HEK293T (cell line): ENCODE measurements at places on chromosomes 2 and 18.
A peak's percentile ranks its signal among the peaks of the same experiment; 100 is the strongest.

DNA sequence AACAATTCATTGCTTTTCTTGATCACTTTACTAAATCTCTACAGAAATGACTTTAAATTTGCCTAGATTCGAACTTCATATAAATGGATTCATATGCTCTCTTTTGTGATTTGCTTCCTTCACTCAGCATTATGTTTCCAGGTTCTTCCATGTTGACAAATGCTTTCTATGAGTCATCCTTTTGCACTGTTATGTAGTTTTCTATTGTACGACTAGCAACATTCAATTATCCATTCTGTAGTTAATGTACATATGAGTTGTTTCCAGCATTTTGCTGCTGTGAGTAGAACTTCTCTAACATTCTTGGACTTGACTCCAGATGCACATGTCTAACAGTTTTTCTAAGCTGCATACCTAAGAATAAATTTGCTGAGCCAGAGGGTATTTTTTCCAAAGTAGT lies 66.5 kb upstream of the NEUROD1 start:
- DNase-seq: no peak

GRCh38 chr2:58633613-58634365 lies 392.7 kb upstream of the FANCL start:
- DNase-seq: no peak

DNA sequence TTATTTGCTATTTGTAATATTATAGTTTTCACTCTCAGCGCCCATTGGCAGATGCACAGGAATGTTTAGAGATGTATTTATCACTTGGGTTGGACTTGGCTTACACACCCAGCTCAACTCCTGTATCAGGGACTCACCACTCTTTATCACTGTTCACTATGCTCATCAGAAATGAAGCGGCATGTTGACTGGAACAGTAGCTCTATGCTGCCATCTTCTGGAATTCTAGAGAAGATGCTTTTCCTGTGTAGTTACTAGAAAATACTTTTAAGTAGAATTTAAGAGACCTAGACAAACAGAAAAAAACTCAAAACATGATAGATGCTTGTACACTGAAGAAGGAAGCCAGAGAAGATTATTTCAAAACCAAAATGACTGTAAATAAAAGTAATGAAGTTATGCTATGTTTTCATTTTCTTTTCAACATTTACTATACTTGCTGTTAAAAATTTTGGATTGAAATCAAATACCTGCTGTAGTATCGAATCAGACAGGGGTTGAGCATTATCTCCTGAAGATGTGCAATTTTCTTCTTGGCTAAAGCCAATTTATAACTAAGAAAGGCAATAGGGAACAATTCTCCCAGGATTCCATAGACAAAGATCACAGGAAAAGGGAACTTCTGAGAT lies 47.4 kb upstream of the NXPH2 start:
- peak; percentile 46 for DNase-seq

DNA sequence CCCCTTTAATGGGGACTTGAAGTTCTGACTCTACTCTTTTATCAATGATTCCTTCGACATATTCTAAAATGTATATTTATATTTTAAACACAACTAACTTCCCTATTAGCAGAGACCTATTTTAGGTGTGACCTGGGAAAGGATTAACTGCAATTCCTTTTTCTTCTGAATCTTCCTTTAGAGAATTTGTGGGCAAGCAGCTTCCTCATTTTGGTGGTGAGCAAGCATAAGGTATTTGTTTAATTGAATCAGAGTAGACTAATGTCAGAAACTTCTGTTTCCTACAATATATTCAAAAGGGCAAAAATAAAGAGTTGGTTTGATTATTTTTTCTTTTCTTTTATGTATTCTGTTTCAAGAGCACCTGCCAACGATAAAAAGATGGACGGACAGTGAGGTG lies 237.0 kb downstream of the IKZF2 start:
- no peak for DNase-seq

DNA sequence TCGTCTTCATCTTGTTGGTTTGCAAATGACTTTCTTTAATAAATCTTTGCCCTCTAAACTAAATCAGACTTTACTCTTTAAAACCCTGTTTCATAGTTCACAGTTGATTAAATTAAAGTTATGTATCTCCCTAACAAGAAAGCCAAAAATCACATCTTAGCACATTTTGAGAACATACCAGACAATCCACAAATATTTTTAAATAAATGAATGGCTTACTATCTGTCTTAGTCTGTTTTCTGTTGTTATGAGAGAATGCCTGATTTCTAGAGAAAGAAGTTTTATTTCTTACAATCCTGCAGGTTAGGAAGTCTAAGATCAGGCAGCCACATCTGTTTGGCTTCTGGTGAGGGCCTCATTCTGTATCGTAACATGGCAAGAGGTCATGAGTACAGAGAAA lies 1090.2 kb upstream of the PIK3C3 start:
- DNase-seq: no peak

- no peak for DNase-seq
These were observed 366.2 kb upstream of the LRRTM1 start for GRCh38 chr2:80670763-80671162.

GRCh38 chr18:4842287-4842686 lies 354.8 kb downstream of the AKAIN1 start:
- DNase-seq: no peak

GRCh38 chr2:101307950-101308431 lies 510 bp downstream of the RNF149 start:
- peak; percentile 38 for DNase-seq

DNA sequence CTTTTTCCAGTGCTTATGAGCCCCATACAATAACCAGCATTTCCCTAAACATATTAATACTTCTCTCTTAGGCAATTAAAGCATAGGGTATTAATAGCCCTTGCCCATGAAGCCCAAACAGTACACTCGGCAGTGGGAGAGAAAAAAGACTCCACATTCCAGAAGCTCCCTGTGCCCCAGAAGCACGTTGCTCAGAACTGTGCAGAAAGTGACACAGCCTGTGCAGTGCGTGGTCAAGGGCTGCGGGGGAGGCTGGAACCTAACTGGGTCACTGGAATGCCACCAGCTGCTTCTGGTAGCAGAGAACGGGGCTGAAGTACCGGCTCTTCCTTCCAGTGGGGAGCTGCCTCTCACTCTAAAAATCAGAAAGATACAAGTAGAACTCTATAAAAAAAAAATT lies 32.7 kb downstream of the EIPR1 start:
- DNase-seq: no peak

DNA sequence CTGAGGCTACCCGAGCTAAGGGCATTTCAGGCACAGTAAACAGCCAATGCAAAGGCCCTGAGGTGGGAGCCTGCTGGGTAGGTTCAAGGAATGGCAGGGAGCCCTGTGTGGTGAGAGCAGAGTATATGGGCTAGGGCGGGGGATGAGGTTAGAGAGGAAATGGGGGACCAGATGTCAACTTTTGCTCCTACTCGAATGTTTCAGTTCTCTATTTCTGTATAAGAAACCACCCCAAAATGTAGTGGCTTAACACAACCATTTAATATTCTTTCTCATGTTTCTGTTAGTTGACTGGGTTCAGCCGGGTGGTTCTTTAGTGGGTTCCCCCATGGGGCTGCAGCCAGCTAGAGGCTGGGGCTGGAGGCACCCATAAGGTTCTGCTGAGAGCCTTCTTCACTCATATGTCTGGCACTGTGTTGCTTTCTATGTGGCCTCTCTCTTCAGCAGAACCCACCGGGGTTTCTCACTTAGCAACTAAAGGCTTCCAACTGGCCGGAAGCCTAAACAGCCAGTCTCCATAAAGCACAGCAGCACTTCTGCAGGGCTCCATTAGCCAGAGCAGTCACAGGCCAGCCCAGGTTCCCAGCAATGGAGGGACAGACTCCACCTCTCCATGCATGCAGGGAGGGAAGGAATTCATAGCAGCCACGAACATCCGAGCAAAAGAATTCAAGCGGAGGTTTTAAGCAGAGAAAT lies 5.6 kb upstream of the ATOH8 start:
- DNase-seq: no peak

DNA sequence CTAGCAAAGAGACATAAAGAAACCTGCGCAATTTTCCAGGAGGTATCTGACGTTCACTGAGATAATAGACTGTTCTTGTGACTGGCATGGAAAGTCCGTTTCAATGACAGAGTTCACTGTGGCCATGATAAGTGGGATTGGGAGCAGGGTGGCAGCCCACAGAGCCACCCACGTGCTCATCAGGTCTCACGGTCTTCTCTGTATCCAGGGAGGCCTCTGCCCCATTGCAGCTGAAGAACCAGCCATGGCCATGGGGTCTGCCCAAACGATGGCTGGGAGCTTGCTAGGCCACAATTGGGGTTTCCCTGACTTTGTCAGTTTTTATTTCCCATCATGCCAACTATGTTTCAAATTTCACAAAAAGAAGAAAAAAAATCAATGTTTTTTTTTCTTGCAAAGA lies 57.2 kb downstream of the PDCL3 start:
- DNase-seq: no peak

- no peak for DNase-seq
These were observed 89.5 kb downstream of the ZFP36L2 start for GRCh38 chr2:43136876-43137275.

DNA sequence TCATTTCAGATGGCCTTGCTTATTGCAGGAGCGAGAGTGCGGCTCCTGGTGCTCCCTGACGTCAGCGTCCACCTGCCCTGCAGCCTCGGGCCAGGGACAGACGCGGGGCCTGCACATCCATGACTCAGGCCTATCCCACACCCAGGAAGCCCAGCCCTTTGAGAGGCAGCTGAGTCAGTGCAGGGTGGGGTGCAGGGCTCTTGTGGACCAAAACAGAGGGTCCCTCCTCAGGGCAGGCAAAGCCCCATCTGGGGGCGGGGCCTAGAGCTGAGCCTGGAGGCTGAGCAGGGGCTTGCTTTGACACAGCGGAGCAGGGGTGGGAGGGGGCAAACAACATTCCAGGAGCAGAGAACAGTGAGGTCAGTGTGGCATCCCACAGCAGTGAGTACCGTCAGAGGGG lies 7.7 kb upstream of the ARHGEF4 start:
- DNase-seq: no peak

- no peak for DNase-seq
These were observed 47.4 kb upstream of the RAPH1 start for GRCh38 chr2:203582468-203582867.

DNA sequence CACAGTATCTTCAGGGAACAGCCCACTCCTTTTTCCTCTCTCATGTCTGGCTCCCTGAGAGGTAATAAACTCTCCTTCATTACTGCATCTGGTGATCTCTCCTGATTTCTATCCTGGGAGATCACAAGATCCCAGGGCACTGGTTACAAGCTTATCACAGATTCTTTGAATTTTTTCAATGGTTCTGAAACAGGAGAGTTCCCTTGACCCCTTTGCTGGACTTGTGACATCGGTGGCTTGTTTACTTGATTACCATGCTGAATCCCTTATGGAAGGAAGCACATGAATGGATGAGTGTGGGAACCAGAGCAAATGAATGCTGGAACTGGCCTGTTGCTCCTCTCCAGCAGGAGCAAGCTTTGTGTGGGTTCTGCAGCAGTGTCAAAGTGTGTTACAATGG lies 67.2 kb upstream of the HNMT start:
- DNase-seq: no peak

GRCh38 chr2:111157071-111157661 lies 36.5 kb downstream of the BCL2L11 start:
- DNase-seq: no peak

DNA sequence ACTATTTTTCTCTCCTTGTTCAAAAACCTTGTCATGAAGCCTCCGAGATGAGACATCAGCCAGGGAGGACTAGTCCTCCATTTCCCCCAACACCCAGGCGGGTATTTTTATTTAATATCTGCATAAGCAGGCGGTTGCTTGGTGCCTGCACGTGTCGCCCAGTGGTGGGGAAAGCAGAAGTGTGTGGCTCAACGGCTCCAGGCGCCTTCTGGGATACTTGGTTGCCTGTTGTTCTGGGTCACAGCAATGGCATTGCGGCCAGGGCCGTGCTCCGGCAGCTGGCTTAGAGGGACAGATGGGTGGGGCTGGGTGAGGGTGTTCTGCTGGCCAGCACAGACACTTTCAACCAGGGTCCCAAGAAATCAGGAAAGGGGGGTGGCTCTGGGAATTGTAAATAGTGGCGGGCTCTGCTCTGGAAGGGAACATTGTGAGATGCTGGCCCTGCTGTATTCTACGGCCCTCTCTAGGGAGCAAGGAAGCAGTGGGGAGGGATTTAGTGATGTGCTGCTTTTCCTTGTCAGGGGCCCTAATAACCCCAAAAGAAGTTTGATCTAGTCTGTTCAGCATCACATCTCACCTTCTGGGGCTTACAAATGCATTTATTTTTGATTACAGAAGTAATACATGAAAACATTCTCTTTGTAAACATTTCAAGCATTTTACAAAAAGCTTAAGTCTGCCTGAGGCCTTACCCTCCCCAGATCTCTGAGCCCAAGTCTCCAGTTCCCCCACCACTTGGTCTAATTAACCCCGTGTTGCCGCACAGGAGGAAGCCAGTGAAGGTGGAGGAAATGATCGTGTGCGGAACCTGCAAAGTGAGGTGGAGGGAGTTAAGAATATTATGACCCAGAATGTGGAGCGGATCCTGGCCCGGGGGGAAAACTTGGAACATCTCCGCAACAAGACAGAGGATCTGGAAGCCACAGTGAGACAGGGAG lies 1.1 kb downstream of the VAMP8 start:
- DNase-seq: no peak

DNA sequence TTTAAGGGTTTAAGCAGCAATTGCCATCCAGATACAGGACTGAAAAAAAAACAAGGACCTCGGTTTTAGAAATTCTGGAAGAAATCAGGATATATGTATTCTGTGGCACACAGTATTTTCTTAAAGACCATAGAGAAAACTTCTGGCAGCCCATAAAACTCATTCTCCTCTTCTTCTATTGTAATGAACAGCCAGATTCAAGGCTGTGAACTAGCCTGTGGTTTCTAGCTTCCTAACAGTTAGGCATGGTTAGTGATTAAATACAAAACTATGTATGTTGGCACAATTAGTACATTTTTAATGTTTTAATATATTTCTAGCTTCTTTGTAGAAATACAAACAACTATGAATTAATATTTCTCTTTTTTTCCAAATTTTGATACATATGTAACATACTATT lies 555.7 kb downstream of the DSC3 start:
- no peak for DNase-seq

DNA sequence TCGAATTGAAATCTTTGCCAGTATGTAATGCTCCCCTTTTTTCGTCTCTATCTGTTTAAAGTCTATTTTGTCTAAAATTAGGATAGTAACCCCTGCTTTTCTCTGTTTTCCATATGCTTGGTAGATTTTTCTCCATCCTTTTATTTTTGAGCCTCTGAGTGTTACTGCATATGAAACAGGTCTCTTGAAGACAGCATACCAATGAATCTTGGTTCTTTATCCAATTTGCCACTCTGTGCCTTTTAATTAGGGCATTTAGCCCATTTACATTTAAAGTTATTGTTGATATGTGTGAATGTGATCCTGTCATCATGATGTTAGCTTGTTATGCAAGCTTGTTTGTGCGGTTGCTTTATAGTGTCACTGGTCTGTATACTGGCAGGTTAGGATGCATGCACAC lies 490.8 kb upstream of the VWC2L start:
- DNase-seq: no peak

DNA sequence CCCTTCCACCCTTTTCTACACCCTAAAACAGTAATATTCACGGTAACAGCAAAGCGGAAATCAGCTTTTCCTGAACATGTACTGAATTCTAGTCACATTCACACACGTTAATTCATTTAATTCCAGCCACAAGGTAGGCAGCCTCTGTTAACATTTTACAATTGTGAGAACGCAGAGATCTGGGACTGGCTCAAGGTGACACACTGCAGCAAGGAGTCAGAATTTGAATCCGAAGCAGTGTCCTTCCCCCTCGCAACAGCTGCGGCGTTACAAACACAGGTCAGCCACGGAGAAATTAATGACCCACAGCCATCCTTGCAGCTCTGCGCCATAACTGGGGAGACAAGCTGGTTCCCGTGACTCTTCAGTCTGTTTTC lies 818 bp upstream of the SLC20A1 start:
- DNase-seq: no peak

GRCh38 chr18:69447886-69448285 lies 47.2 kb downstream of the DOK6 start:
- DNase-seq: no peak
